ENCODE measurements at places on chromosomes 2 and 18. TPM values are rescaled to one million over a fixed set of nuclear protein-coding genes. Genes with fewer than 3 reads are reported as not detected.

TMEM178A gene
- 2.0 TPM for total RNA-seq

PAX3 gene
- not detected for total RNA-seq

SPHKAP gene
- total RNA-seq = 1.2 TPM

SERPINB10 gene
- 0.98 TPM for total RNA-seq

DTNA gene
- total RNA-seq = 18.4 TPM

DNA sequence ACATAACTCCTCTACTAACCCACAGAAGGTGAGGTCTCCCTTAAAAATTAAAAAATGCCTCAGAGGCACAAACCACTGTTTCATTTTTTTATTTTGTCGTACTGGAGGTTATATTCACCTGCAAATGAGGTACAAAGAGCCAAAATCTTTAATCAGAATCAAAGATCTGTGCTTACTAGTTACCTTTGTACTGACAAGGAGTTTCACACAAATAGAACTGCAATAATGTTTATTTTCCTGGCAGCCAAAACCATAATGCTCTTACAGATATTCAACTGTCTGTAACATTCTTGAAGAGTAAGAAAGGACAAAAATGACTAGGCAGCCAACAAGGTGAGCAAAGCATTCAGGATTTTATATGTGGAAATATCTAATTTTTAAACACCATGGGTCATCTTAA, 105.1 kb upstream of the NOL4 start:
- H3K4me1 ChIP-seq = no peaks in the 10 kb centered on the region
- H3K27me3 ChIP-seq = no peaks in the 10 kb centered on the region
- no peaks in the 10 kb centered on the region for H3K36me3 ChIP-seq
- H3K4me3 ChIP-seq = no peak overlapping the region
- no peak for DNase-seq

DNA sequence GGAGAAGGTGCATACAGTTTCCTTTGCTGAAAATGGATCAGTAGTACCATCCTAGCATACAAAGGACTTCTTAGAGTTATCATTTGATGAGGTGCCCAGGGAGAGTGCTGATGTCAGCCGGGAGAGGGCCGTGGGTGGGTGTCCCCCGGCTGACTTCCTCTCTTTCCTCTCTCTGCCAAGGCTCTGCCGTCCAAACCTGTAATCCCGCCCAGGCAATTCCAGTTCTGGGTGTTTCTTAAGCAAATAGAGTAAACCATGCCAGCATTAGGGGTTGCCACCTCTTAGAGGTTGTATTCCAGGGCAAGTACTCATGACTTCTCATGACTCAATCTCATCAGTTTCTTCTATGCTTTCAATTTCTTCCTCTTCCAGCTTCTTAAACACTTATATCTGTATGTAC, 117.2 kb downstream of the GATA6 start:
- H3K4me3 ChIP-seq = no peak overlapping the region
- no peak overlapping the region for H3K27ac ChIP-seq
- H3K4me1 ChIP-seq = peaks cover 16% of the 10 kb centered on the region
- H3K27me3 ChIP-seq = no peaks in the 10 kb centered on the region

- H3K27me3 ChIP-seq = no peaks in the 10 kb centered on the region
- H3K36me3 ChIP-seq = no peaks in the 10 kb centered on the region
- no peak overlapping the region for H3K4me3 ChIP-seq
Measured at GRCh38 chr18:35730691-35731370, 149.3 kb downstream of the GALNT1 start.

DNA sequence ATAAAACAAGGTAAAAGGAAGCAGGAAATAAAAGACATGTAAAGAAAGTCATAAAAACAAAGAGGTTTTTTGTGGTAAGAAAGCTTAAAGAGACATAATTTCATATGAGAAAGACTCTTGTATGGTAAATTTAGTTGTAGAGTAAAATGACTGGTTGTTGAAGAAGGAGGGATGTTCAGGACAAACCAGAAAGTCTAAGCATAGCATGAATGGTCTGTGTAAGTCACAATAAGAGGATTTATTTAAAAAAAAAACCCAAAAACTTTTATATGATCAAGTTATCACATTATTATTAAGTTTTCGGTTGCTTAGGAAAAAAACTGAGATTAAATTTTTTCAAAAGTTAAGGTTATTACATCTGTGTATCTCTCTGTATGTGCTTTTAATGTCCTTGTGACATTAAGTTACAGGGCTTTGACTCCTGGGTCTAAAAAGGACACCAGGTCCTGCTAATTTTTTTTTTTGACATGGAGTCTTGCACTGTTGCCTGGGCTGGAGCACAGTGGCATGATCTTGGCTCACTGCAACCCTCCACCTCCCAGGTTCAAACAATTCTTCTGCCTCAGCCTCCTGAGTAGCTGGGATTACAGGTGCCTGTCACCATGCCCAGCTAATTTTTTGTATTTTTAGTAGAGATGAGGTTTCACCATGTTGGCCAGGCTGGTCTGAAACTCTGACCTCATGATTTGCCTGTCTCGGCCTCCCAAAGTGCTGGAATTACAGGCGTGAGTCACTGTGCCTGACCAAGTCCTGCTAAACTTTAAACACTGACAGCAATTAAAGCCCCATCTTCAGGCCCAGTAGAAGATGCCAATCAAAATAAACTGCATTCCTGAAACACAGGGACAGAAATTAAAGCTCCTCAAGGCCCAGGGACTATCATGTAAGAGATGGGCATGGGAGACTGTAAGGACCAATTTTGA, 14.2 kb upstream of the OXER1 start:
- H3K4me3 ChIP-seq = no peak overlapping the region
- no peaks in the 10 kb centered on the region for H3K4me1 ChIP-seq
- H3K27ac ChIP-seq = no peak overlapping the region
- H3K27me3 ChIP-seq = no peaks in the 10 kb centered on the region

GRCh38 chr2:221025398-221025797, 546.7 kb downstream of the EPHA4 start:
- H3K27me3 ChIP-seq = no peaks in the 10 kb centered on the region
- no peaks in the 10 kb centered on the region for H3K4me1 ChIP-seq
- H3K4me3 ChIP-seq = no peak overlapping the region
- H3K27ac ChIP-seq = no peak overlapping the region

DNA sequence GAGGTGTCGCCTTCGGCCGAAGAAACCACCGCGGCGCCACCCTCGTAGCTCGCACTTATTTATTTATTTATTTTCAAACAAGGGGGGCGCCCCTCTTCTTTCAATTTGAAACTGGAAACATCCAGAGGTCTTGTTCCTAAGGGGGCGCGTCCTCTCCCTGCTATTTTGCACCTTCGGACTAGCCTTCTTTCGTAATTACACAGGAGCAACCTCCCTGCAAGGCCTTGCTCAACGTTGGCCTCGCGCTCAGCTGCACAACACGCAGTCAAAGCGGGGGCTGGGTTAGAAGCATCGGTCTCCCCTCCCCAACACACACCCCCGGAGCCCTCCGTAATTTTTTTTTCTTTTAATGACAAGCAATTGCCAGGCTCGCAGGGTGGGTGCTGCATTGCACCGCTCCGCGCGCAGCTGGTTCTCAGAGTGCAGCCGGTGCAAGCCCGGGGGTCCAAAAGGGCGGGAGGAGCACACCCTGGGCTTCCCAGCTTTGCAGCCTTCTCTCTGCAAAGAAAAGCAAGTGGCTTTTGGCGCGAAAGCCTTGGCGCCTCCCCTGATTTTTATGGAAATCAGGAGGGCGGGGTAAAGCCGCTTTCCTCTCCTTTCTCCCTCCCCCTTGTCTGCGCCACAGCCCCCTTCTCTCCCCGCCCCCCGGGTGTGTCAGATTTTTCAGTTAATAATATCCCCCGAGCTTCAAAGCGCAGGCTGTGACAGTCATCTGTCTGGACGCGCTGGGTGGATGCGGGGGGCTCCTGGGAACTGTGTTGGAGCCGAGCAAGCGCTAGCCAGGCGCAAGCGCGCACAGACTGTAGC, at the start of gene MYCN:
TSS of gene MYCN (plus strand) at position 697 of the 807 bp plus-strand sequence. CDS start 1,515 bp downstream, outside the sequence.
- H3K27ac ChIP-seq = no peak within 1 kb of the TSS
- peaks cover 47% of the 10 kb centered on the region for H3K4me1 ChIP-seq
- H3K27me3 ChIP-seq = no peaks in the 10 kb centered on the region
- no peaks in the 10 kb centered on the region for H3K36me3 ChIP-seq
- peak within 1 kb of the TSS; percentile 61 for H3K4me3 ChIP-seq
- DNase-seq = no peak

- H3K4me3 ChIP-seq = peak overlapping the region; percentile 20
- DNase-seq = peak; percentile 96
- H3K4me1 ChIP-seq = no peaks in the 10 kb centered on the region
- H3K27me3 ChIP-seq = no peaks in the 10 kb centered on the region
- peaks cover 22% of the 10 kb centered on the region for H3K36me3 ChIP-seq
Measured at GRCh38 chr2:200466425-200467418, 43.1 kb downstream of the KCTD18 start.

- H3K27ac ChIP-seq = peak overlapping the region; percentile 90
- no peak for DNase-seq
- peaks cover 59% of the 10 kb centered on the region for H3K4me1 ChIP-seq
- H3K36me3 ChIP-seq = no peaks in the 10 kb centered on the region
- no peaks in the 10 kb centered on the region for H3K27me3 ChIP-seq
- no peak overlapping the region for H3K4me3 ChIP-seq
Measured at GRCh38 chr2:85435981-85436835, 17.7 kb downstream of the SH2D6 start.

GRCh38 chr2:222797261-222797660, 63.6 kb upstream of the ACSL3 start:
- no peaks in the 10 kb centered on the region for H3K36me3 ChIP-seq
- no peak overlapping the region for H3K4me3 ChIP-seq
- no peak for DNase-seq
- H3K27ac ChIP-seq = no peak overlapping the region
- H3K4me1 ChIP-seq = peaks cover 18% of the 10 kb centered on the region

Data from vagina (tissue), 2 donors.